NCI-H1930 (cell line): ENCODE measurements at places on chromosomes 7 and 10.

GRCh38 chr10:49666685-49667084 lies 12.8 kb upstream of the C10orf53 start:
- DNase-seq = no peak

DNA sequence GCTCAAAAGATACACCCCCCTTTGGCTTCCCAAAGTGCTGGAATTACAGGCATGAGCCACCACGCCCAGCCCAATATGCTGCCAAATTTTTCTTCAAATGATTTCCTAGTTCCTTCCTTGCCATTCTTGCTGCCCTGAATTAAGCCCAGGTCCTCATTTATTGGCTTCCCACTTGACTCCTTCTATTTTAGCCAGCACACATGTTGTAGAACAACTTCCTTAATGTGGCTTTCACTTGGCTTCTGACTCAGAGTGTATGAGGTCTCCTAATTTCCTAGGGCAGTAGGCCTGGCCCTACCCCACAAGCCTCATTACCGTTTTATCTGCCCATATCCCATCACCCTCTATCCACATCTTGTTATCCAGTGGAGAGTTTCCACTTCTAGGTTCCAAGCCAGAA lies 21.8 kb upstream of the HIPK2 start:
- no peak for DNase-seq

DNA sequence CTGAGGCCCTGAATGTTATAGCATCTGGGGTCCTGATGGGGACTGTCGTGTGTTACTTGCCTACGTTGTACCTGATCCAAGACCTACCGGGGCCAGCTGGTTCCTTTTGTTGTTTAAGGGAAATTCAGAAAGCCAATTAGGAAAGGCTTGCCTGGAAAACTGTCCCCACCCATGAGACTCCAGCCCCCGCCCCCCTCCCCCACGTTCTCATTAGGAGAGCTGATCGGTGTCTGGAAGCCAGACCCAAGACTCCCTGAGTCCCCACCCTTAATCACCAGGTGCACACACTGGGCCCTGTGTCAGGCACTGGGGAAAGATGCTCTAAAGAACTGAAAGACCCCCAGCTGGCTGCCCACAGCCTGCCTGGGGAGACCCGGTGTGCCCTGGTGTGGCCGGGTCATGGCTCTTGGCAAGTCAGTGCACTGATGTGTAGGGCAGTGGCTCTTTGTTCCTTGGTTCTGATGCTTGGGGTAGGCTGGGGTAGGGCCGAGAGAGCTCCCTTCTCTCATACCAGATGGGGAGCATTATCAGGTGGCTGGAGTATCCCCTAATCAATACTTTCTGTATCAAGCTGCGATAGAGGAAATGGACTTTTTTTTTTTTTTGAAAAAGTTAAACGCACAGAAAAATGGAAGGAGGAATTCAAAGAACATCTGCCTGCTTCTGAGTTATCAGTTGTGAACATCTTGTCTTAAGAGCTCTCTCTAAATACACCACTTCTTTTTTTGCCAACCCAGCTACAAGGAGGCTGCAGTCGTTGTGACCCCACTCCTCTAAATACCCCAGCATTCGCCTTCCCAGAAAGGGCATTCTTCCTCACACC lies 16.9 kb downstream of the TSPAN15 start:
- DNase-seq = no peak

GRCh38 chr10:11074536-11075267 lies 57.0 kb downstream of the CELF2 start:
- DNase-seq = no peak

GRCh38 chr7:69245646-69246045 lies 352.6 kb upstream of the AUTS2 start:
- no peak for DNase-seq

GRCh38 chr7:27115221-27116026 lies 12.9 kb upstream of the HOXA2 start:
- DNase-seq = no peak

GRCh38 chr10:46301056-46301645 lies 14.4 kb downstream of the ANTXRL start:
- DNase-seq = no peak

DNA sequence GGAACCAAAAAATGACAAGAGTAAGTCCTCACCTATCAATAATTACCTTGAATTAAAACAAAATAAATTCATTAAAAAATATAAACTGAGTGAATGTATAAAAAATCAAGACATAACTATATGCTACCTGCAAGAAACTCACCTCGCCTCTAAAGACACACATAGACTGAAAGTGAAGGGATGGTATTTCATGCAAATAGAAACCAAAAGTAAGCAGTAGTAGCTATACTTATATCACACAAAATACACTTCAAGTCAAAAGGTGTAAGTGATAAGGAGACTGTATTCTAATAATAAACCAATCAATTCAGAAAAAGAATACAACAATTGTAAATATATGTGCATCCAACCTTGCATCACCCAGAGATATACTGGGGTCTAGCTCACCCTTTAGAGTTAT lies 332.6 kb downstream of the SH2D4B start:
- no peak for DNase-seq

DNA sequence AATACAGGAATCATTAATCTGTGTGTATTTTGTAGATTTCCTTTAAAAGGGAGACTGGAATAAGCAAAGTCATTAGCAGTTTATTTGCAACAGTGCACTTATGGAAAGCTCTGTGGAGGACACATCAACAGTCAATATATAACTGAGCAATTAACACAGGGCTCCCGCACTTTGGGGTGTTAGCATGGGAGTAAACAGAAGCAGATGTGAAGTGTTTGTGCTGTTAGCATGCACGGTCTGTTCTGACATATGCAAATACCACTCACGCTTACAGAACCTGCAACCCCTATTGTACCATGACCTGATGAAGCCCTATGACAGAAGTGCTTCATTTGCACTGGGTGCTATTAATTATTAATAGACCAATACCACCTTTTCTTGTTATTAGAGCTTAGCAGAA lies 118.9 kb downstream of the PPP1R3A start:
- no peak for DNase-seq

DNA sequence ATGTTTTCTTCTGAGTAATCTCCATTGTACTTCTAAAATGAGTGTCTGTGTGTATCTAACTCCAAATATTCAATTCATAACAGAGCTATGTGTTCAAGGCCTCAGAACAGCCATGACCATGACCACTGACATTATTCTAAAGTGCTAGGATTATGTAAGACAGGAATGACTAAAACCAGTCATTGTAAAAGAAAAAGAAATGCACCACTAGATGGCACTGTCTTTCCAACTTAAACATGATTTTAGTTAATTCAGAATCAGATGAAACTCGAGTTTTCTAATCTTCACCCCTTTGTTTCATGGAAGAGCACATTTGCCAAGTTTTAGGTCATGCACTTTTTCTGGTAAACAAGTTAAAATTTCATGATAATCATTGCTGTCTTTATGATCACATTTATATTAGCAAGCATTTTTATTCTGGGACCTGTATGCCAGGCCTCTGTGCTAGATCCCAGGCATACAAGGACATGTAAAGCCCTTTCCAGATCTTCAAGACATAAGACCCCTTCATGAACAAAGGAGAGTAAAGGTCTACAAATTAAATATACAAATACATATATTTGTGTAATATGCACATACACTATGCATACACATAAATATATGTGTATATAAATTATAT lies 26.1 kb upstream of the RSU1 start:
- DNase-seq = no peak

DNA sequence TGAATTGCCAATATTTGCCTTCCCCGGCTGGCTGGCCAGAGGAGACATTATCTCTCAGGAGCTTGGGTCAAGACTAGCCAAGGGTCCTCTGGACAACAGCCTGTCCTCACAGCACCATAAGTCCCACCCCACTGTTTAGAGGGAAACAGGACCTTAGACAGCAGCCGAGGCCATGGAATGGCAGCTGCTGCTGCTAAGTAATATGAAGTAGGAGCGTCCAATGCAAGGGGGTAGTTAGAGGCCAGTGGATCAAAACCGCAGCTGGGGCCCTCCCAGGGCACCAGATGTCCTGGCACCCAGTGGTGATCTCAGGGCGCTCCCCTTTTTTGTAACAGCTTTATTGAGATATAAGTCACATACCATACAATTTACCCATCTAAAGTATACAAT lies 12.9 kb upstream of the KCP start:
- DNase-seq = no peak

GRCh38 chr7:67413670-67414069 lies 417.0 kb downstream of the TYW1 start:
- DNase-seq = no peak

GRCh38 chr7:17696422-17696821 lies 243.9 kb downstream of the SNX13 start:
- no peak for DNase-seq

- no peak for DNase-seq
These were observed 406.5 kb downstream of the SUGCT start for GRCh38 chr7:40541336-40541735.

DNA sequence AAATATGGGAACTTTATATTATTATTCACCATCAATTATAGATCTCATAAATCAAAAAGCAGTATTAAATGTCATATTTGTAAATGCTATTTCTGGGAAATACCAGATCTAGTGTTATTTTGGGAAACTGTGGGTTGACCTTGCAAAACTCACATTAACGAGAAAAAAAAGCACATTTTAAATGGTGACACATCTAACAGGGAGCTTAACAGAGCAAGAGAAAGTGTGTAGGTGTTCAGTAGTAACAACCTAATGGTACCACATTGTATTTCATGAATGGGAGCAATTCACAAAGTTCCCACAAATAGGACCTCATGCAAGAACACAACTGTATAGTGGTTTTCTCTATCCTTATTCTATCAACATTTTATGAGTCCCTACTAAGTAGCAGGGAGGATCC lies 26.2 kb upstream of the HDAC9 start:
- no peak for DNase-seq

DNA sequence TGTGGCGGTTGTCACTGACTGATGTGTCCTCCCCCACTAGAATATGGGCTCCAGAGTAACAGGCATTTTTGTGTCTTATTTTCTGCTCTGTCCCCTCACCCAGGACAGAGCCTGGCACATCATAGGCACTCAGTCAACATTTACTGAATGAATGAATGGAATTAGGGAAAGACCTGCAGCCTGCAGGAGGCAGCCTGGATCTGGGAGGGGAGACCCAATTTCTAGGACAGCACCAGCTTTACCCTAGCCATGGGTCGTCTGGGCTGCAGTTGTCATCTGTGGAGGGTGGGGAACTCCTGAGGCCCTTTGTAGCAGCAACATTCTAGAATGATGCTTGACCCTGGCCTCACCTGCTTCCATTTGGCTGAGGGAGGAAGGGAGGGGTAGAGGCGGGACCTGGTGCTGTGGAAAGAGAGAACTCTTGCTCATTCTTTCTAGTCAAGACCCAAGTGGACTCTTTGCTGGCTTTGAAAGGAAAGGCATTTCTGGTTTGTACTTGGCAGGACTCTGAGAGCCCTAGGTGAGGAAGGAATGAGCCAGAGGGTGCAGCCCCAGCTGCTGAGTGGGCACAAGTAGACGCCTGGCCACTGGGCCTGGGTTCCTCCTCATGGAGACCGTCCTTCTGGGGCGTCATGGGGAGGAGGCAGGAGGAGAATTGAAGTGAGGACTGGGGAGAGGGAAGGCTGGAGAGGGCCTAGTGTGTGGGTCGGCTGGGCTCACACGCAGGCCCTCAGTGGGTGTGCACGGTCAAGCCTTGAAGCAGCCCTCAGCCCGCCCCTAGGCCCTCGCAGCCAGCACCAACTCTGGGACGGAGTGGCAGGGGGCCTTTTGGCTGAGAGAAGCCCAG lies 8.9 kb downstream of the FGF8 start:
- no peak for DNase-seq

DNA sequence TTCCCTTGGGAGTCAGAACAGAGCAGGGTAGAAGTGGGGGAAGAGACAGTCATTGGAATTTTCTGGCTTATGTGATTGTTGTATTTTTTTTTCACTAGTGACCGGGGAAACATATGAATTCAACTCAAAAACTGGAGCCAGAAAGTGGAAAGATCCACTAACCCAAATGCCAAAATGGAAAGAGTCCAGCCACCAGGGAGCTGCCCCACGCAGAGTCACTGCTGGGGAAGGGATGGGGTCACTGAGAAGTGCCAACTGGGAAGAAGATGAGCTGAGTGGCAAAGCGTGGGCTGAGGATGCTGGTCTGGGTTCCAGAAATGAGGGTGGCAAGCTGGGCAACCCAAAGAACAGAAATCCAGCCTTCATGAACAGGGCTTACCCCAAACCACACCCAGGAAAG lies 69.2 kb downstream of the CDHR3 start:
- DNase-seq = no peak

DNA sequence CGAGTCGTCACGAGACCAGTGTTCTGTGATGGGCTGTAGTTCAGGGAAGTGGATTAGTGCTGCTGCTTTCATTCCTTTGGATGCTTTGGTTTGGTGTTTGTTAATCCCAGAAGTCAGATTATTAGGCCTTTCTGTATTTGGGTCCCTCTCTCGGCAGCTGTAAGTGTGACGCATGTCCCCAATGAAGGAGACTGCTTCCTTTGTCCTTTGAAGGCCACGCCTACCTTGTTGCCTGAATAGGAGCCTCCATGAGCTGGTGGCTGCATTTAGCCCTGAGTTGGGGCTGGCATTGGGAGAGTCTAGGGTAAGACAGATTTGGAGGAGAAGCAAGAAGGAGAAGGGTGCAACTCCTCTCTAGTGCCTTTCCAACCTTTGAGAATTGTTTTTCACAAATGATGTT lies 34.5 kb downstream of the DOCK1 start:
- DNase-seq = no peak

DNA sequence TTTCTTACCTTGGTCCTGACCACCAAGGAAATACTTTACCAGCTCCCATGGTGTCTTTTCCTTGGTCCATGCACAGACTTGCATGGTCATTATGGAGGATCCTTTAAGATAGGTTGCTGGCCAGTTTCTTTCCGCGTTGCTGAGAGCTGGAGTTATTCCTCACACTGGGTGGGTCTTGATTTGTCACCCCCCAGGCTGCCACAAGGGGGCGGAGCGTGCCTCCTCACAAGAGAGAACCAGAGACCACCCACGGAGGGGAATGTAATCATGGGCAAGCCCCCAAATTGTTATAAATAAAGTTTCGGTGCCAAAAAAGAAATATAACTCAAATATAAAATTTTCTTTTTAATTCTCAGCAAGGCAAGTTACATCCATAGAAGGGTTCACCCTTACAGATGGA lies 10.5 kb upstream of the TRIM24 start:
- DNase-seq = no peak

DNA sequence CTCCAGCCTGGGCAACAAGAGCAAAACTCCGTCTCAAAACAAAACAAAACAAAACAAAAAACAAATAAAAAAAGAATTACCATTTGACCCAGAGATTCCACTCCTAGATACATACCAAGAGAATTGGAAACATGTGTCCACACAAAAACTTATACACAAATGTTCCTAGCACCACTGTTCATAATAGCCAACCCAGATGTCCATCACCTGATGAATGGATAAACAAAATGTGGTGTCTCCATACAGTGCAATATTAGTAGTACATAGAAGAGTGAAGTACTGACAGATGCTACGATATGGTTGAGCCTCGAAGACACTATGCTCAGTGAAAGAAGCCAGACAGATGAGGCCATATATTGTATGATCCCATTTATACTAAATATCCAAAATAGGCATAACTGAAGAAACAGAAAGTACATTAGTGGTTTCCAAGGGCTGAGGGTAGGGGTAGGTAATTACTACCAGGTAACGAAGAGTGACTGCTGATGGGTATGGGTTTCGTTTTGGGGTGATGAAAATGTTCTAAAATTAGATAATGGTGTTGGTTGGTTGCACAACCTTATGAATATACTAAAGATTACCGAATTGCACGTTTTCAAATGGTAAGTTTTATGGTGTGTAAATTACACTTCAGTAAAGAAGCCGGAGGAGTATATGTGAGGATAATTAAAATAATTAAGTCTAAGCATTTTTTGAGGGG lies 20.0 kb downstream of the MYO1G start:
- no peak for DNase-seq

- DNase-seq = no peak
These were observed 312.0 kb downstream of the RNLS start for GRCh38 chr10:88270871-88271713.
